Hepatocyte (in vitro differentiated cells): ENCODE measurements at places on chromosomes 1 and 21. TPM values are rescaled to one million over a fixed set of nuclear protein-coding genes. Genes with fewer than 3 reads are reported as not detected.

DNA sequence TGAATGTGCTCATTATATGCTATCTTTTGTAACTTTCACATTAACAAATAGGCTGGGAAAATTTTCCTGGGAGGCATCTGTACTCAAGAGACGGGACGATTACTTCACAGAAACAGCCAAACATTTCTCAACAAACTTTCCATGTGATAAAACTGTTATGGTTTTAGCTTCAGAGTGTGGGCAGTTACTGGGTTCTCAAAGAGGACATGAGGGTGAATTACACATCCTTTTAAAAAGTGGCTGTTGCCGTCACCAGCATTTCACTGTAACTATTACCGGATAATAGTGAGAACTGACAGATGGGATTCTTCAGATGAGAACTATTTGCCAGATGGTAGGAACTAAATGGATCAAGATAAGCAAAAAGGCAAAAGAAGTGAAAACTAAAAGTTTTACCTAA is 109.1 kb downstream of the APP start:
- peak; percentile 39 for DNase-seq

INSRR gene
- polyA plus RNA-seq, result not detected in 2 replicates

SPRR2A gene
- polyA plus RNA-seq, result 1.1 TPM in 1 of 2 replicates, not detected in the other

CELA2A gene
- polyA plus RNA-seq, result 5.6 TPM in 2 replicates

- no peak for DNase-seq
Observed at GRCh38 chr1:197680311-197680710, 95.0 kb downstream of the DENND1B start.

GJB3 gene
- polyA plus RNA-seq, result 2.0 and 8.4 TPM in 2 replicates

DNA sequence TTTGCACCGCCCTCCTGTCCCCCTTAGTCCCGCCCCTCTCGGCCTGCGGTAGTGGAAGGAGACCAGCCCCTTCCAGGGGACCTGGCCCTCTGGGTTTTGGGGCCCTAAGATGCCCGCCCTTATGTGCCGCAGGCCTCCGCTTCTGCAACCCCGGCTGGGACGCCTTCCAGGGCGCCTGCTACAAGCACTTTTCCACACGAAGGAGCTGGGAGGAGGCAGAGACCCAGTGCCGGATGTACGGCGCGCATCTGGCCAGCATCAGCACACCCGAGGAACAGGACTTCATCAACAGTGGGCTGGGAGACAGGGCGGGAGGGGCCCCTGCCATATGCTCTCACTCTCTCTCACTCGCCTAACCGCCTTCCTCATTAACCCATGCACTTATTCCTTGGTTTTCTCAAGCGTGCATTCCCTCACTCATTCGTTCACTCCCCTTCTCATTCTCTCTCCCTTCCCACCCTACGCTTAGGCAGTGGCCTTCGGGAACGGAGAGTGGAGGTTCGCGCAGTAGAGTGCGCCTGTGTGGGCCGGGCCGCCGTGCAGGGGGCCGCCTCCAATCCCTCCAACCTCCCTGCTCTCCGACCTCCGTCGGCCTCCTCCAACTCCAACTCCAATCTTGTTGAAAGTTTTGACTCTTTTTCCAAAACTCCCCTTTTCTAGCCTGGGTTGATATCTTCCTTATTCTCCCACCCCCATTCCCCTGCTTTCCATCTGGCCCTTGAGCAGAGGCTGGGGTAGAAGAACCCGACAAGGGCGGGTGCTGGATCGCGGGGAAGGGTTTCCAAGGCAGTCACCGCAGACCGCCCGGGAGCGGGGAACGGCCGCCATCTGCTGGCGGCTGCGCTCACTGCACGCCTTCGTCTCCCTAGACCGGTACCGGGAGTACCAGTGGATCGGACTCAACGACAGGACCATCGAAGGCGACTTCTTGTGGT is 15.2 kb downstream of the BCAN start:
- DNase-seq, result peak; percentile 85

DNA sequence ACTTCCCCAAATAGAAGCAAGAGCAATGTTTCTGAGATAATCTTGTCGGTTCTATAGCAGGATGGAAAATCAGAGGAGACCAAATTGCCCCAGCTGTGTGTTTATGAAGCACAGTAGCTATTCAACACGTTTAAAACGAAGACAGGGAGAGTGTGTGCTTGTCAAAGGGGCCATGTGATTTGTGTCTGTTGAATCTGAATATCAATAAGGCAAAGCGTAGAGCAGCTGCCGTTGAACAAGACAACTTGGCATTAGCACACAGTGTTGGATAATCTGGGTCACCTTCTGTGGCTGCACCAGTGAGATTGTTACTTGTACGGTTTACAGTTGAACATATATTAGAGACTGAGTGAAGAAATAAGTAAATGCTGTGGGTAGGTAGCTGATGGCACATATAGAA is 1.0 kb downstream of the CRB1 start:
- no peak for DNase-seq

ITPKB gene
- 7.4 and 13.8 TPM in 2 replicates for polyA plus RNA-seq

- DNase-seq, result no peak
Observed at GRCh38 chr1:193335806-193336428, 149.5 kb upstream of the B3GALT2 start.

- DNase-seq, result no peak
Observed at GRCh38 chr21:17799414-17800164, 19.6 kb downstream of the C21orf91 start.

DNA sequence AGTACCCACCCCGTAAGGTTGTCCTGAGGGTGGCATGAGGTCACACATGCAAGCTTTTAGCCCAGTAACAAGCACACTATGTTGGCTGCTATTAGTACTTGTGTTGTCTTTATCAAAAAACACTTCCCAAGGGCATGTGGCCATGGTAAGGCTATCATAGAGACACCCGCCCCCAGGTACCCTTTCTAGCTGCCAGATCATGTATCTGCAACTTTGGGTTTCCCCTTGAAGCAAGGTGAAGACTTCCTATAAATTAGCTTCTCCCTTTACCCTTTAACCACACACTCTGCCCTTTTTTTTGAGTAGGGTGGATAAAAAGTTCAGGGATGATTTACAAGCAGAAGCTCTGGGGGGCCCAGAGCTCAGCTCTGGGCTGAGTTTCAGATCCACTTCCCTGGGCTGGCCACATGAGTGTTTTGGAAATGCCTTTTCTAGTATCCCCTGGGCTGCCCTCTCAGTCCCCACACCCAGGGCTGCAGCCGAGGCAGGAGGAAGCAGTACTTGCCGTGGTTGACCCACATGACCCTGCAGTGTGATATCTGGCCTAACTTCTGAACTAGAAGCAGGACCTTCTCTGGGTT is 2.0 kb downstream of the ZDHHC18 start:
- DNase-seq, result no peak

TACSTD2 gene
- polyA plus RNA-seq, result 17.3 and 21.7 TPM in 2 replicates

VCAM1 gene
- polyA plus RNA-seq, result 27.2 and 43.2 TPM in 2 replicates

DNA sequence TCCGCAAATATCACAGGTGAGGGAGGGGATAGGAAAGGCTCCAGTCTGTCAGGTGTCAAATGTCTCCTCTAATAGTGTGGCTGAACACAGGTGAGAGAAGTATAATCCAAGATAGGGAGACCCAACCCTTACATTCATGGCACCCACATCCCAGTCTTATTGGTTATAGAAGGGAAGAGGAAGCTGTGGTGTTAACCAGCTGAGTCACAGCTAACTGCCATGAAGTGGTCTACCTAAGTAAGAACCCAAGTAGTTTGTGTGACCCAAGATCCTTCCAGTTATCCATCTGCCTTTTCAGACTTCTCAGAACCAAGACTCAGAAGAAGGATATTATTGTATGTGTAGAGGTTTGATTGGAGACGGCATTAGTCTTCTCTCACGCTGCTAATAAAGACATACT is 37.1 kb downstream of the DDAH1 start:
- no peak for DNase-seq

- peak; percentile 77 for DNase-seq
Observed at GRCh38 chr1:157363660-157364140, 188.6 kb downstream of the FCRL5 start.

DNA sequence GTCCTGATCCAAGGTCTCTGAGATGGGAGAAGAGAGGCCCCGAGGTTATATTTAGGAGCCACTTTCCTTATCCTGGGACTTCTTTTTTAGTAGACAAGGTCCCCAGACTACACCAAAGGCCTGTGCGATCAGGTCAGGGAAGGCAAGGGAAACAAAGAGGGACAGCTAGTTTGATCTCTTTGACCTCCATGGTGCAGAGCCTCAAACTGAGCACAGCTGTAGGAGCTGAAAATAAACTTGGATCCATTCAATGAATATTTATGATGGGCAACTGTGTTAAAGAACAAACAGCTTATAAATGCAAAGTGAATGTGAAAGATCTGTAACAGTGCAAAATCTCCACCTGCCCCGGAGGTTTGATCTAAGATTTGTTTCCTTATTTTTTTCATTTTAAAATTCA is 256.6 kb downstream of the DYRK1A start:
- DNase-seq, result no peak

GRCh38 chr1:209305221-209305954 is 278.1 kb upstream of the CAMK1G start:
- no peak for DNase-seq

DNA sequence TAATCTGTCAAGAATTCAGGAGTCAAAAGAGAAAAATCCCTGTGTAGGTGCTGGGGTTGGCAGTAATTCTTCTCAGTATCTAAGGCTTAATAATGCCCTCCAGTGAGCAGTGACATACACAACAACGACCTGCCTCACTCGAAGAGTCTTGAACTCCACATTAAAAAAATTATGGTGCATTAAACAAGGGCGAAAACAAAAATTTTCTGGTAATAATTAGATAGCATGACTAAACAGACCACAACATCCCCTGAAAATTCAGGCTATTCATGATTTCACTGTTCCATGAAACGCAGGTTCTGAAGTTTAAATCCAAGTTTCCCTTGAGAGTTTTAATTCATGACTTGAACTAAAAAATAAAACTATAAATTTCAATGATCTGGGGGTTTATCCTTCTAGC is 5.1 kb downstream of the SRSF4 start:
- no peak for DNase-seq

- DNase-seq, result no peak
Observed at GRCh38 chr21:43280949-43281633, 112.3 kb downstream of the CRYAA start.

GRCh38 chr1:241934201-241934848 is 23.2 kb upstream of the BECN2 start:
- DNase-seq, result peak; percentile 51
